ENCODE measurements at places on chromosomes 5 and 9.

- no peak for DNase-seq
These were observed 80.7 kb downstream of the DRD1 start for GRCh38 chr5:175363300-175363699.

DNA sequence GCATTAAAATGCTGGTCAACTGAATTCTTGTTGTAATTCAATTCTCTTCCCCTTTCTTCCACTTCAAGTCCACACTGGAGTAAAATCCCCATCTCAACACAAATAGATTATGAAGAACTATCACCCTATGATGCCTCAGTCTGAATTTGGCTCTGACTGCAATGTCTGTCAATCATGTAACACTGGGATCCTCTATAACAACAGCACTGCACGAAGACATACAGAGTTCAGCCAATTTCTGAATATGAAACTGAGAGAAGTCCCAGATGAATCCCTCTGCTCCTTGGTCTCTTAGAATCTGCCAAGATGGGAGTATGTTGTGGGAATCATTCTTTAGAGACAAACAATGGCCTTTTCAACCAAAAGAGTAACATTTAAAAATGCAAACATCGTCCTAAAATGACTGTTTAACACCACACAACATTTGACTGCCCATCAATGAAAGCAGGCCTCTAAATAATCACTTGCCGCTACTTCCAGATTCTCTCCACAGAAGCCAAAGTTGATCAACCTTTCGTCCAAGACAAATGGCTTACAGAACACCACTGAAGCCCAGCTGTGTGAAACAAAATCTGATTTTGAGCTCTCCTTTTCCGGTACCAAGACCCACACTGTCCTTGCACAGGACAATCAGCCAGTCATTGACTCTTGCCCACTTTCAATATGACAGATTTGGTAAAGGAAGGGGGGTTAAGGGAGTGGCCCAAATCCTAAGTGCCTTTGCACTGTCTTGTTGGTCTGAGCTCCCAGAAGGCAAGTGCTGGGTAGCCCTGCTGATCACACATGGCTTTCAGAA lies 258.0 kb downstream of the EBF1 start:
- no peak for DNase-seq

DNA sequence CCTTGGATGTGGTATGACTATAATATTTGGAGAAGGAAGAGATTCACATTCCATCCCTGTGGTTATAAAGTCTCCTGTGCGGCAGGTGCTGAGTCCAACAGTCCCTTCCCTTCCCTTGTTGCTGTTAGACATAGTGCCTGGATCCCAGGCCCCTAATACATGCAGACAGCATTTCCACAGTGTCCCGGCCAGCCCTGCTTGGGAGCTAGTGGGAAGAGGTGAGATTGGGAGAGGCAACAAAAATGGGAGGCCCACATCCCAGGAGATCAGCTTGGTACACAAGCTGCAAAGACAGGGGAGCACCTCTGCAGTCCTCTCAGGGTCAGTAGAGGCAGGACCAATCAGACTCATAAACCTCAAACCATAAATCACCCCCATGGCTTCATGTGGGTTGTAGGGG lies 3.3 kb upstream of the NEURL1B start:
- DNase-seq, result no peak

- DNase-seq, result no peak
These were observed 121.5 kb downstream of the FEM1C start for GRCh38 chr5:115423051-115423450.

DNA sequence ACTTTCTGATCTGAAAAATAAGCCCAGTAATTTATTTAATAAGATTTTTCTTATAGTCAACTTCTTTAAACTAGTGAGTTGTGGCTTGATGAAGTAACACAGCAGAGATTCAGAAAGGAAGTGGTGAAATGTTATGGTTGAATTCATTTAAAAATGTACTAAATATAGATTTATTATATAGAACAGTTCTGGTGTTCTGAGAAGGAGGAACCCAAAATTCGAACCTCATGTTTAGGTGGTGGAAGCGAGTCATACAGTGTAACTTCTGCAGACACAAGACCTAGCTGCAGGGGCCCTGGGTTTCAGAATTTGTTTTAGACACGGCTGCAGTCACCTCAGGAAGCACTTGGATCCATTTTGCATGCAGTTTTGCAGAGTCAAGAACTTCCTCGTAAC lies 188.2 kb downstream of the TRIO start:
- DNase-seq, result no peak

- DNase-seq, result no peak
These were observed 7.5 kb upstream of the RFK start for GRCh38 chr9:76401580-76402354.

GRCh38 chr5:150438873-150439546 lies 10.5 kb downstream of the RPS14 start:
- DNase-seq, result no peak

DNA sequence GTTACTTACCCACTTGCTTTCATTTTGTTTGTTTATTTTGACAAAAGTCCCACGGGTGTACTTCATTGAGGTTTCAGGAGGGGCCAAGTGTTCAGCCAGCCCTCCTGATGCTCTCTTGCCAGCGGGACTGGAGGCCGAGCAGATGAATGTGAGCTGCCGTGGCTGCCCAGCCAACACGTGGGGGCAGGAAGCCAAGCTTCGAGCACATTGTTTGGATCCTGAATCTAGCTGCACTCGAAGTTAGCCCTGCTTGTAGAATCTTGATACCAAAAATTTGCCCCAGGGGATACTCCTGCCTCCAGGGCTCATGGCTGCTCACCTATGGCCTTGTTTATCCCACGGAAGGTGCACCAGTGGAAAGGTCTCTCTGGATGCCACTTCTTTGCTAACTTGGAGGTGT lies 49.3 kb downstream of the RASGEF1C start:
- DNase-seq, result no peak

DNA sequence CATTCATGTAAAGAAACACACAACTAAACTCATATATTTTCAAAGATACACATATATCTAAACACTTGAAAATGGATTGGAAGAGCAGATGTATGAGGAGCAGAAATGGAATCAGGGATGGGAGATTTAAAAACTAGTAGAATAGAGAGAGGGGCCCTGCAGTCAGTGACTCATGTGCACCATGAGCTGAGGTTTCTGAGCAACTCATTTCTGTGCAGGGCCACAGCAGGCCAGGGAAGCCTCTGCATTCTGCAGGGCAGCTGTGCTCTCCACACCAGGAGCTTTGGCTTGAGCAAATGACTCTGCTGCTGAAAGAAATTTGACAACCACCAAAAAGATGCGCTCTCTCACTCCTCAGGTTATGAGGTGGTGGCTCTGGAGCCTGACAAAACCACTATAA lies 27.1 kb downstream of the LHX6 start:
- no peak for DNase-seq

DNA sequence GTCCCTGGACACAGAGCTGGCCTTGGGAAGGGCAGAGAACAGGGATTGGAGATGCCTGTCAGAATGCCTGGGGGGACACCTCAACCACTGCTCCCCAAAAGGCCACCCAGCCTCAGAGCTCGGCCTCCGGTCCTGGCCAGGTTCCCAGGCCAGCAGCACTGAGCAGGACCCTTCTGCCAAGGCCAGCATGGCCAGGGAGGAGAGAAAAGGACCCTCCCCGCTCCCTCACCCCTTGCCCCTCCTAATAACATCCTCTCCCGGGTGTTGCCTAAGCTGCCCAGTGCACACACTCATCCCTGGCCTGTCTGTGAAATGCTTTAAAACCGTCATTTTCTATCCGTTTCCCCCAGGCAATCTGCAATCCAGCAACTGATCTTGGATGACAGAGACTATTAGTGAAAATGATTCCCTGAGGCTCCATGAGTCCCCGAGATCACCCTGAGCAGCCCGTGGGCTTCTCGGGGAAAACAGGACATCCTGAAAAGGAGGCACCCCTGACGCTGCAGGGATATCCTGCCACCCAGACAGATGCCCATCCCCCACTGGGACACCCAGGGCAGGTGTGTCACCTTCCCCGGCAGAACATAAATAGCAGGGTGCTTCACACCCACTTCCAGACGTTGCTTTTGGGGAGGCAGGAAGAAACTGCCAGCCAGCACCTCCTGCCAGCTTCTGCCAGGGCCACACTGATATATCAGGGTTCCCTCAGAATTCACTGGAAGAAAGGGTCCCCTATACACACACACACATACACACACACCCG lies 75.3 kb downstream of the ADAMTS2 start:
- no peak for DNase-seq

GRCh38 chr9:107881626-107882300 lies 392.2 kb upstream of the KLF4 start:
- no peak for DNase-seq

GRCh38 chr9:110029429-110029955 lies 178.5 kb downstream of the C9orf152 start:
- DNase-seq, result no peak

GRCh38 chr5:6716629-6717149 lies 3.5 kb downstream of the TENT4A start:
- no peak for DNase-seq

DNA sequence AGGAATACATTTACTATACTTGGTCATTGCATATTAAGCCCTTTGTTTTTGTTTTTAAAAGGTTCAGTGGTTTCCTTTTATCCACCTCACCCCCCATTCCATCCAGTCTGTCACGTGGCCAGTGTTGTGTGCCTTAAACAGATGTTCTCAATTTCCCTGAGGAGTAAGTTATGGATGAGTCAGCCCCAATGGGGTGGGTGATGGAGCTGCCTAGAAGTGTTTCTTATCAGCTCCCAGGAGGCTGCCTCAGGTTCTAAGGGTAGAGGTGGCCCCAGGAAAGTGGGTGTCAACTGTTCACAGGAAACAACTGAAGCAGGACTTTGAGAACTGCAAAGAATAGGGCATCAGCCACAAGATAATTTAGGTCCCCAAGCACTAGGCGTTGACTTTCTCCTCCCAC lies 41.1 kb downstream of the ACTBL2 start:
- no peak for DNase-seq

- DNase-seq, result no peak
These were observed 1.2 kb downstream of the IER5L start for GRCh38 chr9:129176701-129177442.

DNA sequence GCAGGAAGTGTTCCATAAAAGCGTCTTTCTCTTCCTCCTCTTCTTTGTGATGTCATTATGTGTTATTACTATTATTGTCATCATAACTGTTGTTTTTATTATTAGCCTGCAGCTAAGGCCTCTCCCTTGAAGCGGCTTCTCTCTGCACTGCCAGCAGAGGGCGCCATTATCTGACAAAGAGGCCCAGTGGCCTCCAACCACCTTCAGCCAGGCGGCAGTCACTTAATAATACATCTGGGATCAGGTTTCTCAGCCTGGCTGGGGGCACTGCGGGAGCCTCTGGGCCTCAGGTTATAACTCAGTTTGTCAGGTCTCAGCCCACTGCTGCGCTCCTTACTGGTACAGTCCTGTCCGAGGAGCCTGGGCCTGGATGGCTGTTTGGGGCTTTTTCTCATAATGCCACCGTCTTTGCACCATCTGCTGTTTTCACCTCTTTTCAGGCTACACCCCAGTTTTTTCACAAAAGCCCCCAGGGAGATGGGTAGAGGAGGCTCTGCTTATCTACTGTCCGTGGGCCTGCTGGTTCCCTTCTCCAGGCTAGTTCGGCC lies 281.9 kb downstream of the NSG2 start:
- no peak for DNase-seq

- no peak for DNase-seq
These were observed 26.0 kb upstream of the GHR start for GRCh38 chr5:42397267-42397666.

- no peak for DNase-seq
These were observed 666.9 kb upstream of the KLF4 start for GRCh38 chr9:108156270-108156998.

DNA sequence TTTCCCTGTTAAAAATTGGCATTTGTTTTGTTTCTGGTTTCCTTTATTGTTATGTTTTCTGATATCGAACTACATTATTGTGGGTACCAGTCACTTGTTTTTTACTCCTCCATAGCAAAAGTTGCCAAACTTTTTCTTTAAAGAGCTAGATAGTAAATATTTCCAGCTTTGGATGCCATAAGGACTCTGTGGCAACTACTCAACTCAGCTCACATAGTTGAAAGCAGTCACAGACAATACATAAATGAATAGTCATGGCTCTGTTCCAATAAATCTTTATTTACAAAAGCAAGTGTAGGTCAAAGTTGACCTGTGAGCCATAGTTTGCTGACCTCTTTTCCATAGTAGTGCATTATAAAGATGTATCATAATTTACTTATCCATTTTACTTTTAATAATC lies 305.0 kb downstream of the RASEF start:
- no peak for DNase-seq

DNA sequence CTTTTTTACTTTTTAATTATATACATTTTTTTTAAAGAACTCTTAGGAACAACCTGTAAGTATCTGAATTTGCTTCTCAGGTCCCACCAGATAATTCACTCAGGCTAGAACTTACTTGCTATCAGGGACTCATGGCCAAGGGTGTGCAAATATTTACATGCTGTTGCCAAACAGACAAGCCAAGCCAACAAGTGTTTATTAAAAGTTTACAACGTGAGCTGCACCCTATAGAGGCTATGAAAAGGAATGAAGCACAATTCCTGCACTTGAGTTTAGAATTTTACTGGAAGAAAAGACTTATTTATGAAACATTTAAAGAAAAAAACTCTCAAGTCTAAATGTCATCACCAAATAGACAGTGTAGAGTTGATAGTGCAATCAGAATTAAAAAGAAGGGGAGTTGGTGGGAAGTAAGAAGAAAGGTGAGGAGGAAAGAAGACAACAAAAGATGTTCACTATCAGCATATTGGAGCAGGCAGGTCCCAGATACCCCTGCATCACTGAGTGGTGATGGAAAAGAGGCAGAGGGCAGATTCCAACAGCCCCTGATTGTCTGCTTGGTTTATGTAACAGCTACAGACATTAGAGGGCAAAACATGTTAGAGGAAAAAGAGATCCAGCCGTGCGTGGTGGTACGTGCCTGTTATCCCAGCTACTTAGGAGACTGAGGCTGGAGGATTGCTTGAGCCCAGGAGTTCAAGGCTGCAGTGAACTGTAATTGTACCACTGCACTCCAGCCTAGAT lies 32.8 kb downstream of the SH3RF2 start:
- DNase-seq, result no peak

- no peak for DNase-seq
These were observed 46.8 kb downstream of the DBH start for GRCh38 chr9:133682818-133683585.

DNA sequence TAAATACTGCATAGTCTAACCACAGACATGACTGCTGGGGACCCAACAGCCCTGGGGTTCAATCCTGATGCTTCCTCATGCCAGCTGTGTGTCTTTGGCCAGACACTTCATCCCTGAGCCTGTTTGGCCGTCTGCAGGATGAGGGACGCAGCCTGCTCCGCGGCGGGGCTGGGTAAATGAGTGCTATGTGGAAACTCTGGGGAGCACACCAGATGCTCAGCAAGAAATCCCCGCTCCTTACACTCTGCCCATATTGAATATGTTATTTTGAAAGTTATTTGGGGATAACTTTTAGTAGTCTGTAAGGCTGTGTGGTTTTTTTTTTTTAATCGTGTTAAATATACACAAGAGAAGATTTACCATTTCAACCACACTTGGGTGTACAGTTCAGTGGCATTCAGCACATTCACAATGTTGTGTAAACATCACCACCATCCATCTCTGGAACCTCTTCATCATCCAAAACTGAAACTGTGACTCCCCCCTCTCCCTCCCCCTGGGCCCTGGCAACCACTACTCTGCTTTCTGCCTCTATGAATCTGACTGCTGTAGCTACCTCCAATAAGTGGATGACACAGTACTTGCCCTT lies 42.7 kb downstream of the SH3PXD2B start:
- no peak for DNase-seq
